COLO829 (cell line): ENCODE measurements at places on chromosomes 13 and 19.

DNA sequence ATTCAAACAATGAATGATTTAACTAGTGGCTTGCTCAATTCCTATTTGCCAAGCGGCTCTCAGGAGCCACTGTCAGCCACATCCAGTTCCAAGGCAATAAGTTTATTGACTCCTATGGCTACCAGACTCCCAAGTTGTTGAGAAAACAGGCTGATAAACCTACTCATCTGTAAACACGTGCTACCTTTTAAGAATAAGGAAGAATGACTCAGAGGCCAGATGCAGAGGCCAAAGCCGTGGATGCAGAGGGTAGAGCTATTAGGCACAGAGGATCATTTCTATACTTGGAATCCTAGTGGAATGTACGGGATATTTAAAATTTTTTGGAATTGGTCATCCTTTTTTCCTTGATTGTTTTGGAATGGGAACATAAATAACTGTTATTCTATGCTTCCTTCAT lies 1921.1 kb downstream of the OLFM4 start:
- DNase-seq: peak; percentile 2

DNA sequence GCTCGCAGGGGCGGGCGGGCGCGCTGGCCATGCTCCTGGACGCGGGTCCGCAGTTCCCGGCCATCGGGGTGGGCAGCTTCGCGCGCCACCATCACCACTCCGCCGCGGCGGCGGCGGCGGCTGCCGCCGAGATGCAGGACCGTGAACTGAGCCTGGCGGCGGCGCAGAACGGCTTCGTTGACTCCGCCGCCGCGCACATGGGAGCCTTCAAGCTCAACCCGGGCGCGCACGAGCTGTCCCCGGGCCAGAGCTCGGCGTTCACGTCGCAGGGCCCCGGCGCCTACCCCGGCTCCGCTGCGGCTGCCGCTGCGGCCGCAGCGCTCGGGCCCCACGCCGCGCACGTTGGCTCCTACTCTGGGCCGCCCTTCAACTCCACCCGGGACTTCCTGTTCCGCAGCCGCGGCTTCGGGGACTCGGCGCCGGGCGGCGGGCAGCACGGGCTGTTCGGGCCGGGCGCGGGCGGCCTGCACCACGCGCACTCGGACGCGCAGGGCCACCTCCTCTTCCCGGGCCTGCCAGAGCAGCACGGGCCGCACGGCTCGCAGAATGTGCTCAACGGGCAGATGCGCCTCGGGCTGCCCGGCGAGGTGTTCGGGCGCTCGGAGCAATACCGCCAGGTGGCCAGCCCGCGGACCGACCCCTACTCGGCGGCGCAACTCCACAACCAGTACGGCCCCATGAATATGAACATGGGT lies 599 bp downstream of the ZIC2 start:
- no peak for DNase-seq

DNA sequence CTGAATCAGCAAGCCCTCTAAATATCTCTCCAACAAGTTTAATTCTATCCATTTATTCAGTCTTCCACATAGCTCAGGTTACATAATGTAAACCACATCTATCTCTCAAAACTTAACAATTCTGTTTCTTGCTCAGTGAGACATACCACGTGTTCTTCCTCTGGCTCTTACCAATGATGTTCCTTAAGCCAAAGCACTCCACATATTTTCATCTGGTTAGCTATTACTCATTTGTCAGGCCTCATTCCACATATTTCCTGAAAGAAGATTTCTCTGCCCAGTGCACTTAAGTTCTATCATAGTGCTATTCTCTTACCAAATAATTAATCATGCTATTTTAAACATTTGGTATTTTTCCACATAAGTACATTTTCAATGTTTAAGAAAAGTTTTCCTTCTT lies 403.3 kb upstream of the ATXN8OS start:
- no peak for DNase-seq

- no peak for DNase-seq
Measured at GRCh38 chr13:102538938-102539337, 57.8 kb upstream of the TPP2 start.

DNA sequence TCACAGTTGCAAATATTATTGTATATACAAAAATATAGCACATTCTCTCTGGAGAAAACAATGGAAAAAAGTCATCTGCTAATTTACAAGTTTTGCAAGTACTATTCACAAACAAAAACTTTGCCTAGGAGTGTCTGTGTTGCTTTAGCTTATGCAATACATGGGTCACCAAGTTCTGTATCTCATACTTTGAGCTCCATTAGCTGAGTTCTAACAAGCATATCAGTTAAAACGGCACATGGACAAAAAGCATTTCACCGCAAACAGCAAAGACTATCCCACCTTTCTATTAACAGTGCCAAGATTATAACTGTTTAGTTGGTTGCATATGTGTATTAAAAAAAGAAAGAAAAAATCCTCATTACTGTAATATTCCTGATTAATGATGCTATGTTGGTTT lies 4.6 kb downstream of the SPRY2 start:
- DNase-seq: no peak
